ENCODE measurements at places on chromosomes 4 and X.

DNA sequence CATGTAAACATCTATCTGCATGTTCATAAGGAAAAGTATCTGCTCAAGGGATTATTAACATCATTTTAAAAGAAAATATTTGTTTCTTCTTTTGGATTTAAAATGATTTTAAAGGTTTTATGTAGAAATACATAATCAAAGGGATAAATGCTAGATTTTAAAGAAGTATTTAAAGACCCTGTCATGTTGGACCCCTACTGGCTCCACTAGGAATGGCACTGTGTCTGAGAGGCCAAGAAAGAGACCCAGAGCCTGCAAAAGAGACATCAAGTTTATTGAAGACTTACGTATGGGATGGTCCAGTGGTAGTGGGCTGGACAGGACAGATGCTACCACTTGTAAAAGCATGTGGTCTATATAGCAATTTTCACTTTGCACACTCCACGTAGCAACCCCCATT, 78.7 kb upstream of the PCDH18 start:
- DNase-seq = no peak

GRCh38 chr4:165612936-165613335, 234.1 kb downstream of the CPE start:
- no peak for DNase-seq

GRCh38 chr4:4428966-4429875, 42.3 kb downstream of the NSG1 start:
- DNase-seq = no peak

- no peak for DNase-seq
These were observed 128.6 kb downstream of the ADAMTS3 start for GRCh38 chr4:72440386-72440785.

DNA sequence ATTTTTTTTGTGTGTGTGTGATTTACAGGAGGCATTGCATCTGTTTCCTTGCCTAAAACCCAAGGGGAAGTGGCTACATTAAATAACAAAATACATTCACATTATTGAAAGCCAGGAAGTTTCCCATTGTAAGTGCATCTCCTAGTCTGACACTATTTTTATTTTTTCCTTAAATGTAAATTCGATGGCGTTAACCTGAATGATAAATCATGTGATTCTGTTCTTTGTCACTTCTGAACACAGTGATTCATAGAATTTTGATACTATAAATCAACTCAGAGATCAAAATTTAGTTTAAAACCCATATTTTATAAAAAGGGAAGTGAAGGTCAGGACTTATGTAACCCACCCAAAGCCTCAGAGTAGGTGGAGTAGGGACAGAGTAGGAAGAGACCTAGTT, 258.1 kb downstream of the GABRG1 start:
- DNase-seq = no peak

GRCh38 chr4:74893171-74893570, 39.7 kb upstream of the PARM1 start:
- no peak for DNase-seq

GRCh38 chrX:153526042-153526441, 8.6 kb downstream of the ATP2B3 start:
- no peak for DNase-seq

DNA sequence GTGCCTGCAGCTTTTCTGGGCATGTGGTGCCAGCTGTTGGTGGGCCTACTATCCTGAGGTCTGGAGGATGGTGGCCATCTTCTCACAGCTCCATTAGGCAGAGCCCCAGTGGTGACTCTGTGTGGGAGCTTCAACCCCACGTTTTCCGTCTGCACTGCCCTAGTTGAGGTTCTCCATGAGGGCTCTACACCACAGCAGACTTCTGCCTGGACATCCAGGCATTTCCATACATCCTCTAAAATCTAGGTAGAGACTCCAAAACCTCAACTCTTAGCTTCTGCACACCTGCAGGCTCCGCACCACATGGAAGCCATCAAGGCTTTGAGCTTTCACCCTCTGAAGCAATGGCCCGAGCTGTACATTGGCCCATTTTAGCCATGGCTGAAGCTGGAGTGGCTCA, 153.3 kb upstream of the PGRMC2 start:
- DNase-seq = no peak

GRCh38 chrX:111041018-111041462, 55.0 kb upstream of the PAK3 start:
- peak; percentile 70 for DNase-seq

- DNase-seq = no peak
These were observed 124.8 kb upstream of the KLF8 start for GRCh38 chrX:56107320-56107719.

All from fibroblast of skin of left biceps (primary cell).